ENCODE measurements at places on chromosomes 5 and 9.

DNA sequence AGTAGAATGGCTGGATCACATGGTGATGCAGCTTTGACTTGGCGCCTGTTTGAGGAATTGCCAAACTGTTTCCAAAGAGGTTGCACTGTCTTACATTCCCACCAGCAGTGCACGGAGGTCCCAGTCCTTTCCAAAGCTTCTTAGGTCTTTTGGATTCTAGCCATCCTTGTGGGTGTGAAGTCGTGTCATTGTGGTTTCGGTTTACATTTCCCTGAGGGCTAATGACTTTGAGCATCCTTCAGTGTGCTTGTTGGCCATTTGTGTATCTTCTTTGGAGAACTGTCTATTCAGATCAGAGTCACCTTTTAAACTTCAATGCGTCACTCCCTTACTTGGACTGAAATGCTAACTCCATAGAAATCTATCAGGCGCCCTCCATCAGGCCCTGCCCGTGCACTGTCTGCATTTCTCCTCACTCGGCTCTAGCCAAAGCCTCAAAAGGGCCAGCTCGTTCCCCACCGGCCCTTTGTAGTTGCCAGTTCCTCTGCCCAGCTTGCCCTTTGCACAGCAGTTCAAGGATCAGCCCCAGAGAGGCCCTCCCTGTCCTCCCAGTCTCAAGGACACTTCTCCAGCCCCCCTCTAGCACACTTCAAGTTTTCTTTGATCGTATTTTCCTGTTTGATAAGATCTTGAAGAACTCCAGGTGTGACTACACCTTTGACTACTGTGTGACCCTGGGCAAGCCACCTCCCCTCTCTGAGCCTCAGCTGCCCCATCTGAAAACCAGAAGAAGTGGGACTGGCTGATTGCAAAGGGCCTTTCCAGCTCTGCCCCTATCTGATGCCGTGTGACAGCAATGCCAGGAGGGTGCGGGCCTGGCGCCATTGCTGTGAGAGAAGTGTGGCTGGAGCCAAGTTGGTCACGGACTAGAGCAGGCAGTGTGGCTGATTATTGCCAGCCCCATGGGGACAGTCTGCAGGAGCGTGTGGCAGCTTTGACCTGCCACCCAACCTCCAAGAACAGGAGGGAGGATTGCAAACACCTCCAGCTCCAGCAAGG is 5.6 kb downstream of the HRH2 start:
- no peak for DNase-seq

- no peak for DNase-seq
Measured at GRCh38 chr9:76013809-76014208, 123.3 kb downstream of the PCSK5 start.

DNA sequence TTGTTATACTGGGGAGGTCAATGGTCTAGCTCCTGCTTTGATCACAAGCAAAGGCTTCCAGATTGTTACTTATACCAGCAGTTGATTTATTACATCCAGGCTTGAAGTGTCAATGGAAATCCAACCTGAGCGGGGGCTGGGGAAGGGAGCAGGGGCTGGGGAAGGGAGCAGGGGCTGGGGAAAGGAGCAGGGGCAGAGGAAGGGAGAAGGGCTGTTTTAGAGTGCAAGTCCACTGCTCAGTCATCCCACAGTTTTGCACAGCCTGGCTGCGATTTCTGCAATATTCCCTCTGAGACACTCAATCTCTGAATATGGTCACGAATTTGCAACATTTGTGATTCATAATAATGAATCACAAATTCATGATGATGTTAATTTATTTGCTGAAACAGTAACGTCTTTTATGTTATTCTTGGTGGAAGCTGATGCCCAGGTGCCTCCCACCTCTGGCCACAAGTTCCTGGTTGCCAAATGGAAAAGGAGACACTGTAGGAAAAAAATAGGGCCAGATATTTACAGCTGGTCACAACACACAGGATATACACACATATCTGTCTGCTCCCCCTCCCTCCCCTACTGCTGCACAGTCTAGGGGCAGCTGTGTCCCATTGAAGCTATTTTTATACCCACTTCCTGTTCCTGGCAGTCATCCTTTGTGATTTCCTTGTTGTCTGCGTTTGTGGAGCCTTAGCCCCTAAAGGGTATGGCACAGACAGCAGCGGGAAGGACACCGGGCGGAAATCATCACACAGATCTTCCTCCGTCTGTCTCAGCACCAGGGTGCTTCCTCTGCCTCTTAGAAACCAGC is 325.1 kb downstream of the GADD45G start:
- peak; percentile 25 for DNase-seq

DNA sequence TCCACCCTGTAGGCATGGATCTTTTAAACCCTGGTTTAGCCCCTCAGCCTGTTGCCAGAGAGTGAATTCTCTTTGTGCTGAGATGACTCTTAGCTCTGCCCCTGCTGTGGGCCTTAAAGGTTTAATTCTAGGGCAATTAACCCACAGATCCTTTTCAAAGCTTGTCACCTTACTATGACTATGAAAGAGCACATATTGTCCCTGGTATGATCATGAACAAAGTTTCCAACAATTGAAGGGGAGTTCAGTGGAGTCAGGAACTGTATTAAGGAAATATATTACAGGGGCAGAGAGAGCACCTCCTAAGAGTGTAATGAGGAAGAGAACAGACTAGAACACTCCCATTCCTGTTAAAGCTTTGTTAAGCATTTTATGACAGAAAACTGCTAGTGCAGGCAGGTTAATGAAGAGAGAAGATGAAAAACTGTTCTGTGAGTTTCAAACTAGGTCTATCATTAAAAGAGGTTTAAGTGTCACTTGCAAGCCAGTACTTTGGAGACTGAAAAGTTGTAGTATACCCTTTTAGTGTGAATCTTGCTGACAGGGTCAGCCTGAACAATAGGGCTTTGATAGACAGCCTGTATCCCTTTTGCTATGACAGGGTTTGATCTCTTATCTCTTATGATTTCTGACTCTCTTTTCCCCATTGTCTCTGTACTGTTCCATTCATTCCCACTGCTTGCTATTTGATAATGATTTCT is 104.2 kb upstream of the ELL2 start:
- no peak for DNase-seq

- DNase-seq = no peak
Measured at GRCh38 chr9:70995511-70995910, 125.9 kb downstream of the TRPM3 start.

DNA sequence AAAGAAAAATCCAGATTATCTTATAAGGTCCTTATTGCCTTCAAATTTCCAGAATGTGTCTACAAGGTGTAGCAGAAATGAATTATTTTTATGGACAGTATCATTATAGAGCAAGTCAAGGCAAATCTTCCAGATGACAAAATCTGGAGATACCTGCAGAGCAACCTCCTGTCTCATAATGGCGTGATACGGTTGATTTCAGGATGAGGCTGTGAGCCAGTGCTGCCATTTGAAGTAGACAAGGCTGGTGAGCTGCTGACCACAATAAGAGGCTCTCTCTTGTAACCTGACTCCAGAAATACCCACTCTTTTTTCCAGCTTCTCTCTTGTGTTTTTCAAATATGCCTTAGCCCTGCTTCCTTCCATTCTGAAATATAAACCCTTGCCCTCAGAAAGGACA is 108.2 kb downstream of the HTR1A start:
- DNase-seq = no peak

DNA sequence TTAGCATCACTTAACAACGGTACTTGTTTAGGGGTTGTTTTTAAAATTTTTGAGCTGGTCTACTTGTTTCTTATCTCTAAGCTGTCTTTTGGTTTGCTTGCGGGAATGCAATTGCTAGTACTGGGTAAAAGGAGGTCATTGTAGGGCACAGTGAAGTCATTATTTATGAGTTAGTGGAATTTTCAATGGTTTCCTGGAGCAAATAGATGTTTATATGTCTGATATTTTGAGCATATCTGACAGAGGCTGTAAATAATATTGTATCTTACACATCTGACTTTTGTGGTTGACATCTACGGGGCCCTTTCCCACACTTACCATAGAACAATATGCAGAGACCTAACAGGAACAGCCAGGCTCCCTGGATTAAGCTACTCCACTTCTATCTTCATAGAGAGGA is 90.4 kb upstream of the IL6ST start:
- DNase-seq = no peak

DNA sequence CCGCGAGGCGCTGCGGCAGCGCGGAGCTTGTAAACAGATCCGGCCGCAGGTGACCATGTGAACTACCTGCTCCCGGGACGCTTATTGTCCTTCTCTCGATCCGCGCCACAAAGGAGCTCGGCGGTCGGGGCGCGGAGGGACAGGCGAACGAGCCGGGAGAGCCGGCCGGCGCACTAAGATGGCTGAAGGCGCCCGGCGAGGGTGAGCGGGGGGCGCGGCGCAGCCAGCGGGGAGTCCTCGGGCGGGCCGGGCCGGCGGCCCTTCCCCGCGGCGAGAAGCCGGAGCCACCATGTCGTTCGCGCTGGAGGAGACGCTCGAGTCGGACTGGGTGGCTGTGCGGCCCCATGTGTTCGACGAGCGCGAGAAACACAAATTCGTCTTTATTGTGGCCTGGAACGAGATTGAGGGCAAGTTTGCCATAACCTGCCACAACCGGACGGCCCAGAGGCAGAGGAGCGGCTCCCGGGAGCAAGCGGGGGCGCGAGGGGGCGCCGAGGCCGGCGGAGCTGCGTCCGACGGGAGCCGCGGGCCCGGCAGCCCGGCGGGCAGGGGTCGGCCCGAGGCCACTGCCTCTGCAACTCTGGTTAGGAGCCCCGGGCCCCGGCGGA is 535 bp downstream of the JMY start:
- no peak for DNase-seq
